ENCODE measurements at places on chromosomes 12 and 14.

DNA sequence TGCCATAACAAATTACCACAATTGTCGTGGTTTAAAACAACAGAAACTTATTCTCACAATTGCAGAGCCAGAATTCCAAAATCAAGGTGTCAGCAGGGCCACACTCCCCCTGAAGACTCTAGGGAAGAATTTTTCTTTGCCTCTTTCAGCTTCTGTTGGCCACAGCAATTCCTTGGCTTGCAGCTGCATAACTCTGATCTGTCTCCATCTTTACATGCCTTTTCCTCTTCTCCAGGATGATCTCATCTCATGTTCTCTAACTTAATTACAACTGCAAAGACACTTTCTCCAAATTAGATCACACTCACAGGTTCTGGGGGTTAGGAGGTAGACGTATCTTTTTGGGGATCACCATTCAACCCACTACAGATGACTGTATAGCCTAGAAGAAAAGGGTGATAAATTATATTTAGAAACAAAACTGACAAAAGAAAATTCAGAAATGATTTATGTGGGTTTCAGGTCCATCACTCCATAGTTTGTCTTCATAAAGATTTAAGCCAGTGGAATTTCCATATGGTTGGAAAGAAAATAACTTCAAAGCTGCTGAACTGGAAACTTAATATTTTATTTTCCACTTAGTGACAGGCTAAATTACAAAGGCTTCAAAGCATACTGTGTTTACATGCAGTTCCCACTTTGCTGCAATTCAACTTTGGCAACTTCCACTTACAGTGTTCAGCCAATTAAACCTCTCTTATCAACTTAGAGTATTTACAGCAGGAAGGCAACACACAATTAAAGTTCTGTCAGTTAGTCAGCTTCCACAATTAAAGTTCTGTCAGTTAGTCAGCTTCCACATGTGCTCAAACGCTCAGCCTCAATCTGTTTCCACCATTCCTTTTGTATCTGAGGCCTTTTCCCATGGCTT, 213.3 kb downstream of the EPS8 start:
- DNase-seq = no peak

GRCh38 chr12:2082321-2082720, 29.5 kb downstream of the CACNA1C start:
- DNase-seq = no peak

GRCh38 chr14:68941820-68942219, 37.3 kb downstream of the ACTN1 start:
- no peak for DNase-seq

- DNase-seq = no peak
These were observed 55.1 kb downstream of the CMAS start for GRCh38 chr12:22100958-22101748.

DNA sequence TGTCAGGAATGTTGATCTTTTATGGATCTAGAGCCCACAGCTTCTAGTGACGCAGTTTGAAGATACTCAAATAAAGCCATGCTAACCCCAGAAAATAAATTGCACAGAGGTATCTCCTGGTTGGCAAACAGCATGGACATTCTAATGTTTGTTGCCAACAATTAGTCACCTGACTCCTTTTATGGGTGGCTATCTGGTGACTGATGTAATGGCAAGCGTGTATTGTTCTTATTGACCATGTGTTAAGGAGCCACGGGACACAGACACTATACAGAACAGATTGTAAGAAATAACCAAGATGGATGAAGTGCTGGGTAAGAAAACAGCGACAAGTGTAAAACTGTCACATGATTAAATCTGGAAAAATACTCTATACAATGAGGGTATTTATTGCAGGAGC, 401.3 kb upstream of the PDE3A start:
- DNase-seq = no peak

GRCh38 chr12:72612171-72612570, 340.0 kb downstream of the TRHDE start:
- DNase-seq = no peak

DNA sequence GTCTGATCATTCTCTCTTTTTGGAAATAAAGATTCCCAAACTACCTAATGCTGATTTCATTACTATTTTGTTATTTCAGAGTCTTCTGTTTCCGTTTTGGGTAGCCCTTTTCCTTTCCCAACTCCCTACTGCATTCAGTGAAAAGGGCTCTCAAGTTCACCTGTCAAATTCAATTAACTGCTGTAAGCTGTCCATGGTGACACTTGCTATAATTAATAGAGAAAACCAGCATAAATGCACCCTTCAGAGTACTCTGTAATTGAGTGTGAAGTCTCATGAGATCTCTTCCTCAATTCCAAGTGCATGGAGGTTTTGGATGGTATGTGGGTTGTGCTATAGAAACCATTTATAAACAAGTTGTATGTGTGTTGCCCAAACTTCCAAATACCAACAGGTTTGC, 187.2 kb downstream of the RPL10L start:
- no peak for DNase-seq

GRCh38 chr12:68342966-68343365, 10.8 kb upstream of the MDM1 start:
- no peak for DNase-seq

DNA sequence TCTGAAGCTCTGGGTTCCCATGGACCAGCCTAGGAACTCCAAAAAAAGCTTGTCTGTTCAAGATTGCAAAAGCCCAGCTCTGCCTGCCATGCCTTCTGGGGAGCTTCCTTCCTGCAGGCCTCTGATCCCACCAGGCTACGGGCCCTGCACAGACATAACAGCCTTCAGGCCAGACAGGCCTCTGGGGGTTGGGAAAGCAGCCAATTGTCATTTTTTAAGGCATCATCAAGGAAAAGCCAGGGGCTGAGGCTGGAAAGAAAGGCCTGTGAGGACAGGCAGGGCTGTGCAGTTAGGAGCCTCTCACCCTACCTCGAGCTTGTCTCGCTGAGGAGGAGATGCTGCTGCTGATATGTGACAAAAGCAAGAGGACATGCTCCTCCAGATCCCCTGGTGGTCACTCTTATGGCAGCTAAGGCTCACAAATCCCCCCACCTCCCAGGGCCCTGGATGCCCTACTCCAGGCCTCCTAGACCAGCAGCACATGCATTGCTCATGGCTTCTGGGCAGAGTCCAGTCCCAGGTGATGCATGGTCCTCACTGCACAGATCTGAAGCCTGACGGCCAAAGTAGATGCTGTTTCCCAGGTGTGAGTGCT, 2.9 kb downstream of the TMEM229B start:
- DNase-seq = no peak

DNA sequence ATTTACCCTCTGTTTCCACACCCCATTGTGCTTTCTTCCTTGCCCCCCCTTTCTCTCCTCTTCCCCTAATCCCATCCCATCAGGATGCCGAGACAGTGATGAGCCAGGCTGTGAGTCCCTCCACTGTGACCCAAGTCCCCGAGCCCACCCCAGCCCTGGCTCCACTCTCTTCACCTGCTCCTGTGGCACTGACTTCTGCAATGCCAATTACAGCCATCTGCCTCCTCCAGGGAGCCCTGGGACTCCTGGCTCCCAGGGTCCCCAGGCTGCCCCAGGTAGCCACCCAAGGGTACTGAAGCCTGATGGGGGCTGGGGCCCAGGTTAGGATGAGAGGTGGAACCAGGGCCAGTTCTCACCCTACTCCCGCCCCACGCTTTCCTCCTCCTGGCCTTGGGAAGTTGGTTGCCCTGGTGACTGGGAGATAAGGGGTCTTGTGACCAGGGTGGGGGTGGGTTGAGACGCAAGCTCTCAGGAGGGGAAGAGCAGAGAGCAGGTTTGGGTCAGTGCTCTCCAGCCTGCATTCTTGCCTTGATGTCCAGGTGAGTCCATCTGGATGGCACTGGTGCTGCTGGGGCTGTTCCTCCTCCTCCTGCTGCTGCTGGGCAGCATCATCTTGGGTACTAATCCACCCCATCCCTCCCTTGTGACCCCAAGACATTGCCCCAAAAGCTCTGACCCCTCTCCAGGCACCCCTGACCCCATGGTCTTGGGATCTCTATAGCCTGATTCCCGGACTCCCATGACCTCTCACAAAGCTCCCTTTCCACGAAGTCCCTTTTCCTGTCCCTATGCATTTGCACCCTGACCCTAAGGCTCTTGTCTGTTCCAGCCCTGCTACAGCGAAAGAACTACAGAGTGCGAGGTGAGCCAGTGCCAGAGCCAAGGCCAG, 1.2 kb downstream of the AMHR2 start:
- DNase-seq = no peak

GRCh38 chr12:89353823-89354611, 1.7 kb upstream of the DUSP6 start:
- peak; percentile 68 for DNase-seq

GRCh38 chr14:39447175-39447661, 15.0 kb upstream of the FBXO33 start:
- no peak for DNase-seq

- DNase-seq = no peak
These were observed 6.6 kb downstream of the POMT2 start for GRCh38 chr14:77314043-77314442.

DNA sequence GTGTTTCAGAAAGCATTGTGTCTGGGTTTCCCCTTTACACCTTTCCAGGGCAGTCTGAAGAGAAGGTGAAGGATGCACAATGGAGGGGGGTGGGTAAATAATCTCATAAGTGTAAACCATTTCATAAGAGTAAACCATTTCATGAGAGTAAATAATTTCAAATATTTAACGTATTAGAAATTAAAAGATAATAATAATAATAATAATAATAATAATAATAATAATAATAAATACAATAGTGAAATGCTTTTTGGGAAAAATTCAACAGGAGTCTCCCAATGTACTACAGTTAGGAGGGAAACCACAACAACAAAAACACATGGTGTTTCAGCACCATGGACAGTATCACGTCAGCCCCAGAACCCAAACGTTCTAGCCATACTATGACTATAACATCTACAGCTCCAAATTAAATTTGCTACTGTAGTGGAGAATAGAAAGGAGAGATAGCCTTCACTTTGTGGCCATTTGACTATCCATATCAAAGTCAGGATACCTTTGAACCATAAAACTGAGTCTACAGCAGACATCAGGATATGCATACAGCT, 691.8 kb downstream of the BCL11B start:
- DNase-seq = no peak

- no peak for DNase-seq
These were observed 149.5 kb upstream of the PELI2 start for GRCh38 chr14:55968741-55969140.

GRCh38 chr14:100396266-100396795, 73.2 kb downstream of the SLC25A47 start:
- no peak for DNase-seq

- DNase-seq = no peak
These were observed 134.3 kb downstream of the TTC7B start for GRCh38 chr14:90681929-90682328.

DNA sequence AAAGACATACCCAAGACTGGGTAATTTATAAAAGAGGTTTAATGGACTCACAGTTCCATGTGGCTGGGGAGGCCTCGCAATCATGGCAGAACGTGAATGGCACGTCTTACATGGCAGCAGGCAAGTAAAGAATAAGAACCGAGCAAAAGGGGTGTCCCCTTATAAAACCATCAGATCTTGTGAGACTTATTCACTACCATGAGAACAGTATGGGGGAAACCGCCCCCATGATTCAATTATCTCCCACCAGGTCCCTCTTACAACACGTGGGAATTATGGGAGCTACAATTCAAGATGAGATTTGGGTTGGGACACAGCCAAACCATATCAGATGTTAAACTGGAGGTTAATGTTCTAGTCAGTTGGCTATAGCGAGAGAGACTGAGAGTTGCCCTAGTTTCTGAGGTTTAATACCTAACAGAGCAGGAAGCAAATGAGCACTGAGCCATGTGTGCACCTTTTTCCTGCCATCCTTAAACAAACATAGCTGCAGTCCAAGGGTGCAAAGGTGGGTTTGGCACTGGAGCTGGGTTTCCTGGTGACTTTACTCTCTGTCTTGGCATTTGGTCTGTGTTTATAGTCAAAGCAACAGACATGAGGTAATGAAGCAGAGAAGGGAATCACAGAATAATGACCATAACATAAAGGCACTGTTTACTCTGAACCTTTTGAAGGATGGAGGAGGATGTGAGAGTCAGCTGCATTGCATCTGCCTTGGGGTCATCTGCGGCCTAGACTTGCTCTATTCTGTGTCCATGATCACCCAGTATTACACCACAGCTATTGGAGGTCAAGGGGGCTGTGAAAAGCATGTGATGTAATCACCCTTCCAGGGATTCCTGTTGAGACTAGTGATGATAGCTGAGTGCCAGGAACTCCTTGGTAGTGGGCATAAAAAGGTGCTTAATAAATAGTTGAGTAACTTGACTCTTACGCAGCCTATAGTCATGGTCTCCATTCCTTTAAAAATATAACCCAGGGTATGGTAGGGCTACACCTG, 83.6 kb upstream of the USP44 start:
- no peak for DNase-seq
